ENCODE measurements at places on chromosomes 16 and 17. TPM values are rescaled to one million over a fixed set of nuclear protein-coding genes. Genes with fewer than 3 reads are reported as not detected.

- no peaks in the 10 kb centered on the region for H3K36me3 ChIP-seq
- peaks cover 8% of the 10 kb centered on the region for H3K27me3 ChIP-seq
- H3K4me3 ChIP-seq = no peak overlapping the region
These were observed 51.0 kb upstream of the MARCHF10 start for GRCh38 chr17:62859146-62859545.

DNA sequence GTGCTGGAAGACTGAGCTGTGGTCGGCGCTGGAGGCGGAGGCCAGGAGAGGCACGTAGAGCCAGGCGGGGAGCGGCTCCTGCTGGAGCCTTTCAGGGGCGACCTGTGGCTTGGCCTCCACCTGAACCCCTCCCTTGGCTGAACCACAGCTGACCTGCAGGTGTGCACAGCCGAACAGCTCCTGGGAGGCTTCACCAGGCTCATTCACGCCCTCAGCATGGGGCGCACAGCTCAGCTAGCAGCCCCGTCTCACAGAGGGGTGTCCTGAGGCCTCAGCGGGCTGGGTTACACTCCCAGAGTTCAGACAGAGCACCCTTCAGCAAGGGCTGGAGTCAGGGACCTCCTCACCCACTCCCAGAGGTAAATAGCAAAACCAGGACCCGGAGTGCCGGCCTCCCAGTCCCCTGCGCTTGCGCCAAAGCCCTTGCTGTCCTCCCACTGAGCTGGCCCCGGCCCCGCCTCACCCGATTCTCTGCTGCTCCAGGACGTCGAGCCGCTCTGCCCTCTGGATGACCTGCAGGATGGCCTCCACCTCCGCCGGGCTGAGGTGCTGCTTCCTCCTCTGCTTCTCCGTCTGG lies 31.7 kb downstream of the RPH3AL start:
- H3K27me3 ChIP-seq = no peaks in the 10 kb centered on the region
- no peaks in the 10 kb centered on the region for H3K4me1 ChIP-seq
- DNase-seq = no peak
- H3K4me3 ChIP-seq = no peak overlapping the region
- H3K27ac ChIP-seq = no peak overlapping the region
- no peaks in the 10 kb centered on the region for H3K36me3 ChIP-seq

- H3K27me3 ChIP-seq = no peaks in the 10 kb centered on the region
- H3K27ac ChIP-seq = no peak overlapping the region
- no peak for DNase-seq
- no peaks in the 10 kb centered on the region for H3K4me1 ChIP-seq
- no peak overlapping the region for H3K4me3 ChIP-seq
These were observed 9.7 kb downstream of the MYO15A start for GRCh38 chr17:18117982-18118975.

The C16orf95 gene
- 18.7 TPM for total RNA-seq

The SLC12A3 gene
- not detected for total RNA-seq

The CREBBP gene
- total RNA-seq = 16.8 TPM

The HS3ST3B1 gene
- 14.1 TPM for total RNA-seq

The NACA2 gene
- total RNA-seq = not detected
